CD4-positive, CD25-positive, alpha-beta regulatory T cell (primary cell): ENCODE measurements at places on chromosomes 1 and 21. TPM values are rescaled to one million over a fixed set of nuclear protein-coding genes. Genes with fewer than 3 reads are reported as not detected.

DNA sequence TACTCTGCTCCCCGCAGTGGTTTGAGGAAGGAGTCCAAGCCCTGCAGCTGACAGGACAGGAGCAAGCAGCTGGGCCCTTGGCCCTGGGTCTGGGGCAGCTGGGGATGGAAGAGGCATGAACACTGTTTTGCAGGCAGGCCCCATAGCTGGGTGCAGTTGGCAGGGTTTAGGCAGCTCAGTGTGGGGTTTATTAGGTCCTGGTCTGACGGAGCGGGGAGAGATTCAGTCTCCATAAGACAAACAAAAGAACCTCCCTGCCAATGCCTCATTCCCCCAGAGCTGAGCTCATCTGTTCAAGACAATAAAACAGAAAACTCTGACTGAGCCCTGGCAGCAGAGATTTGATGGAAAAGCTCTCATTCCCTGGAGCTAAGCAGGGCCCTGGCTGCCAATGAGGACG, 37.3 kb downstream of the OLFML2B start:
- no peak for DNase-seq

DNA sequence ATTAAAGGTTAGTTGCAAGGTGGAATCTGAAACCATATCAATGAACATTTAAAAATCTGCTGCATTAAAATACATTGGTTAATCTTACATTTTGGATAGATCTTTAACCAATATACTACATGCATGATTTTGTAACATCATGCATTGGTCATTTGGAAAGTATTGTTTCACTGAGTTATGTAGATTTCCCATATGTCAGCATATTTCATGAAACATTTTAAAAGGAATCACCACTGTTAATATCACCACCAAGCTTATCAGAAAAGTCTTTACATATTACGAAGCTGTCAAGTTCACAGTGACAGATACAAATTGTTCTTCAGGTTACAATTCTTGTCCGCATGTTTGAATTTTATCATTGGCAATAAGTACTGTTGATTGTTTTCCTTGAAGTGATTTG, 89.9 kb upstream of the ADGRL2 start:
- no peak for DNase-seq

GRCh38 chr1:206716159-206716869, 31.6 kb downstream of the MAPKAPK2 start:
- DNase-seq, result no peak

GRCh38 chr1:56797065-56797685, 22.0 kb downstream of the FYB2 start:
- no peak for DNase-seq

- no peak for DNase-seq
Observed at GRCh38 chr1:29864431-29865022, 628.2 kb downstream of the PTPRU start.

GRCh38 chr1:232980355-232980978, 30.1 kb downstream of the NTPCR start:
- DNase-seq, result no peak

DNA sequence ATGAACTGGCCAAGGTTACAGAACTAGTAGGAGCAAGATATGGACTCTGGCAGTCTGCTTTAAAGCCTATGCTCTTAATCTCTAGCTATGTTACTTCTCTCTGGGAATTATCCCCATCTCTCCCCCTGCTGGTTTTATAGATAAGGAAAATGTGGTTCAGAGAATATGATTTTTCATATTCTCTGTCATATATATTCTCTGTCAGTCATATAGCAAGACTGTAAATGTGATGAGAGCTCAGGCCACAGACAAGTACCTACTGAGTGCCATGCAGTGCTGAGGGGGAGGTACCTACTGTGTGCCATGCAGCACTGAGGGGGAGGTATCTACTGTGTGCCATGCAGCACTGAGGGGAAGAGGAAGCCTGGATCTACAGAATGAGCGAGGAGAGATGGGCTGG, 220.3 kb upstream of the FGGY start:
- DNase-seq, result no peak

DNA sequence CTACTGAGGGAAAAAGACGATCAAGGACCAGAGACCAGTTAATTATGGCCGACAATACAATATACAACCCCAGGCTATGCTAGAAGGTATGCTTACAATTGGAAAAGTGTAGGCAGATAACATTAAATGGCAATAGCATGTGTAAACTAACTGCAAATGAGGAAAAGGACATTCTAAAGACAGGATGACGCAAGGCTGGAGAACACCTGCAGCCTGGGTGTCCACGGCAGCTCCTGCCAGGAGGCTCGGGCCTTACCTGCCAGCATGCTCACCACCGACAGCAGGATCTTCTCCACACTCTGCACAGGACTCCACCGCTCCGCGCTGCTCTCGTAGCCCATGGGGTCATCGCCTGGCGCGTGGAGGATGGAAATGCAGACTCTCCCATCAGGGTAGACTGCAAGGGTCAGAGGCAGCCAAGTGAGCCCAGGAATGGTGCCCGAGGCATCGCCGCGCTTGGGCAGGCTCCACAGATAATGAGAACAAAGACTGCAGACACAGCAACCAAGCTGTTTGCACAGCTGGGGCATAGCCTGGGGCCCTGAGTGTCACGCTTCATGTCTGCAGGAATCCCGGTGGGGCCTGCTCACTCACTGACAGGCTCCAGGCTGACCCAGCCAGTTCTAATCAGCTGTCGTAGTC, 28.2 kb downstream of the UBE2G2 start:
- DNase-seq, result no peak

DNA sequence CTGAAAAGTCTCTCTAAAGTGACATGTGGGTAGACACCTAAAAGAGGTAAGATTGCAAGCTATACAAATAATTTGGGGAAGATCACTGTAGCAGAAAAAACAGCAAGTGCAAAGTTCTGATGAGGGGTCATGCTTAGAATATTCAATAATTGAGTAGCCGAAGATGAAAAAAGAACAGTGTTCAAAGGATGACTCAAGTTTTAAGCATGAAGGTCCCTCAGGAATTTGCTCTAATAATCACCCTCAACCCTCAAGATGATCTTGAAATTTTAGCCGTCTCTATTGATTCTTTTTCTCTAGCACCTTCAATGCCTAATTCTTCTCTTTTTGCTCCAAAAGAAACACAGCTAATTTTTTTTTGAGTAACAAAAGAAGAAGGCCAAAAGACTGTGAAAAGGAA, 190.6 kb upstream of the ZNHIT6 start:
- no peak for DNase-seq

GRCh38 chr21:37366482-37367316, at the start of gene DYRK1A:
TSS of gene DYRK1A (plus strand) at chr21:37366773. CDS start at chr21:37420375, 53,602 bp downstream.
- peak; percentile 98 for DNase-seq

DNA sequence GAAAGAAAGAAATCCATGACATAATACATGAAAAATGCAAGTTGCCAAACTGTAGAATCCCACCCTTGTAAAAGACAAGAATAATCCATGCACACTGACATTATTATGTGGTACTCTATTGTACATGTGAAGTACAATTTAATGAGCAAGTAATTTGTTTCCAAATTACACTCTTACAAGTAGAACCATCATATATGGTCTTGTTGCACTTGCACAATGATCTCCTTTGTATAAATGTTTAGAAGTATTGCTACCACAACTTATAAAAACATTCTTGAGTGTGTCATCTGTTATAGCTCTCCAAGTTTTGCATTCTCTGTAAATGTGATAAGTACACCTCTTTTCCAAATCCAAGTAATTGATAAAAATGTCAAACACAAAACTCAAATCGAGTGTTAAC, 29.1 kb upstream of the ZNF281 start:
- no peak for DNase-seq

DNA sequence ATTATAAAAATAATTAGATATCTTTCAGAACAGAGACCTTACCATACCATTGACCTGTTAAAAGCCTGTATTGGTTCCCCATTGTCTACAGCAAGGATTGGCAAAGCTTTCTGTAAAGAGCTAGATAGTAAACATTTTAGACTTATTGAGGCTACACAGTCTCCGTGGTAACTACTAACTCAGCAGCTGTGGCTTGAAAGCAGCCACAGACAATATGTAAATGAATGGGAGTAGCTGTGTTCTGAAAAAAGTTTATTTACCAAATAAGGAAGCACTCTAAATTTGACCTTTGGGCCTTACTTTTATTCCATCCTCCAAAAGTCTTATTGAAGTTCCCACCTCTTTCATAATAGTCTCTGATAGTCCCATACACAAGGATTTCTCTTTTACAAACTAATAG, 39.7 kb downstream of the NUP210L start:
- peak; percentile 11 for DNase-seq

- DNase-seq, result no peak
Observed at GRCh38 chr21:39014747-39015146, 168.5 kb downstream of the PSMG1 start.

GRCh38 chr1:100796046-100796445, 76.5 kb downstream of the VCAM1 start:
- no peak for DNase-seq

- no peak for DNase-seq
Observed at GRCh38 chr1:61638911-61639605, 85.9 kb downstream of the TM2D1 start.

- DNase-seq, result no peak
Observed at GRCh38 chr1:166013232-166013631, 153.6 kb downstream of the FAM78B start.

DNA sequence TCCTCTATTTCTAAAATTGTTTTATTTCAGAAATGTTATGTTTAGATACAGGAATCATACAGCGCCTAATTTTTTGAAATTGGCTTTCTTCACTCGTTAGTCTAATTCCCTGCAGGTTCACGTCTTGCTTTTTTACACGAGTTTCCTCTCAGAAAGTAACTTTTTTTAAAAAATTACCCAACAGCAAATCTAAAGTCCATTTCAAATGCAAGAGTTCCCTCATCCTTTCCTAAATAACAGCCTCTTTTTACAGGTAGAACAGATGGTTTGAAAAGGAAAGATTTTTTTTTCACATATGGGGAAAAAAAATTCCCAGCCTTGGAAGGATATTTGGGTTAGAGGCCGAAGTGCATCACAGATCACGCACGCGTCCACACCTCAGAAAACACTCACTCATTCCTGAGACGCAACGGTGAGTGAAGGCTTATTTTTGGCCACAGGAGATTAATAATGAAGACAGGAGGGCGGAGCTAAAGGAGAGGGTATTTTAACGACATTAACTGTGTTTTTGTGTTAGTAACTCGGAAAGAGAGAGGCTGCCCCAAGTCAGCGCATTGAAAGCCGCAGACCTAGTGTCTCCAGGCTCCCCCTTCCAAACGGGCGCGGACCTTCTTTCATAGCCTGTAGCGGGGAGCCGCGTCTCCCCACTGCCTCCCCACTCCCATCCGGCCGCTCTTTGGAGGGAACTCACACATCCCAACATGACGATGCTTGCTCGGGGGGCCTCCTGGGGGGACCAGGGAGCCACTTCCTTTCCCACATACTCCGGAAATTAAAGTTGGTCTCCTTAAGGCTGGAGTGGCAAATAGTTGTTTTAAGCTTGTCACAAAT, 969 bp upstream of the RIPK4 start:
- DNase-seq, result no peak

DNA sequence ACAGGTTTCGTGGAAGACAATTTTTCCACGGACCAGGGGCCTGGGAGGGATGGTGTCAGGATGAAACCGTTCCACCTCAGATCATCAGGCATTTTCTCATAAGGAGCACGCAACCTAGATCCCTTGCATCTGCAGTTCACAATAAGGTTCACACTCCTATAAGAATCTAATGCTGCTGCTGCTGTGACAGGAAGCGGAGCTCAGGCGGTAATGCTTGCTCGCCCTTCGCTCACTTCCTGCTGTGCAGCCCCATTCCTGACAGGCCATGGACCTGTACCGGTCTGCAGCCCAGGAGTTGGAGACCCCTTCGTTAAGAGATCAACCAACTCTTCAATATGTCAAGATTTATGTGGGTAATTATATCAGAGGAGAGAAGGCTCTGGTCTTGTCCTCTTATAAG, 3.3 kb upstream of the DHX9 start:
- no peak for DNase-seq

DNA sequence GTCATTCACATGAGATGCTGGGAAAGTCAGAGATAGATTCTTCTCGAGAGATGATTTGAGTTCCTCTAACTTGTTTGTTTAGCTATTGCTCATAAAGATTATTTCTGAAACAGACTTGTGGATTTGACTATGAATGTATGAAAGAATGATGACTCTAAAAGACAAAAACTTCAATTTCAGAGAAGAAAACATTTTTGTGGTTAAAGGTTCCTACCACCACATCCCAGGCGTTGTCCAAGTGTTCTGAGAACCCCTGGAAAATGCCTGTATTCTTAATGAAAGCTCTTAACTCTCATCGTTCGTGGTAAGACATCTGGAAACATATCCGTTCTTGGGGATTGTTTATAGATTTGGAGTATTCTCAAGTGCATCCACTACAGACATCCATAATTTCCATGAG, 228.7 kb downstream of the BARHL2 start:
- DNase-seq, result no peak

DNA sequence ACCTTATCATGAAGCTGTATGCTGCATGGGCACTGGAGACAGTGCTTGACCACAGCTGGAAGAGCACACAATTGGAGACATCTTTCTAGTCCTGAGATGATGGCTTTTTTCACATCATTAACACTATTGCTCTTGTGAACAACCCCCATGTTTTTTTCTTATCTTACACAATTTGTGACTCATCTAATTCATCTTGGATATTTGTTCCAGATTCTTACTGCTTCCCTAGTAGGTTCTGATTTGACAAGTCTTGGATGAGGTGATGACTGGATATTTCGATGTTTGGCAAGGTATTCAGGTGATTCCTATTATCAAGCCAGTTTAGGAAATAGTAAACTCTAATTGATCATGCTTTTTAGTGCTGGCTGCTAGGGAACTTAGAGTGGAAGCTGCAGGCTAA, 23.7 kb downstream of the HLX start:
- DNase-seq, result no peak

DNA sequence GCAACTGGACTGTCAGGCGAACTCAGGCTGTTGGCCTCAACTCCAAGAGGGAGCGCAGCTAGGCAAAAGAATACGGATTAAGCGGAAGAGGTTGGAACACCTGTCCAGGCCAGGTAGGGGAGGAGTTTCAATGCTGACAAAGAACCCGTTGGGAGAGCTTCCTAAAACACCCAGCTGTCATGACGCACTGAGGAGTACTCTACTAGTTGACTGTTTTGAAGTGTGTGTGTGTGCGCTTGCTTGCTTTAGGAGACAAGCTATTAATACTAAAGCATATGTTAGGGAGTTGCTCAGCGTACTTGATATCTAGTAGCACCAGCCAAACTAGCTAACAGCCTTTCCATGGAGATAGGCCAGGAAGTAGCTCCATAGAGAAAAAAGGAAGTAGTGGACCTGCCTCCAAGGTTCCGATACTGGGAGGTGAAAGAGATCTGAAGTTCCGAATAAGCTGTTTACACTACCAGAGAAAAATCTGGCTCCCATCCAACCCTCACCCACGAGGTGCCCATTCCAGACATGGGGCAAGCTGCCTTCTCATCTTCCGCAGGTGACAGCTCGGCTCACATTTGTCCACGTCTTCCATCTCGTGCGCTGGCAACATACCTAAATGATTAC, 974 bp upstream of the FNBP1L start:
- DNase-seq, result no peak

AXDND1 gene
- total RNA-seq, result not detected

KIF26B gene
- total RNA-seq, result not detected

CELA2A gene
- total RNA-seq, result not detected

OR2L8 gene
- 0.42 TPM for total RNA-seq
